ENCODE measurements at places on chromosomes 5 and 9. TPM values are rescaled to one million over a fixed set of nuclear protein-coding genes. Genes with fewer than 3 reads are reported as not detected.

Gene SLC4A9
- not detected for total RNA-seq

- ATAC-seq = no peak
Observed at GRCh38 chr9:135136481-135136880, 49.0 kb downstream of the OLFM1 start.

DNA sequence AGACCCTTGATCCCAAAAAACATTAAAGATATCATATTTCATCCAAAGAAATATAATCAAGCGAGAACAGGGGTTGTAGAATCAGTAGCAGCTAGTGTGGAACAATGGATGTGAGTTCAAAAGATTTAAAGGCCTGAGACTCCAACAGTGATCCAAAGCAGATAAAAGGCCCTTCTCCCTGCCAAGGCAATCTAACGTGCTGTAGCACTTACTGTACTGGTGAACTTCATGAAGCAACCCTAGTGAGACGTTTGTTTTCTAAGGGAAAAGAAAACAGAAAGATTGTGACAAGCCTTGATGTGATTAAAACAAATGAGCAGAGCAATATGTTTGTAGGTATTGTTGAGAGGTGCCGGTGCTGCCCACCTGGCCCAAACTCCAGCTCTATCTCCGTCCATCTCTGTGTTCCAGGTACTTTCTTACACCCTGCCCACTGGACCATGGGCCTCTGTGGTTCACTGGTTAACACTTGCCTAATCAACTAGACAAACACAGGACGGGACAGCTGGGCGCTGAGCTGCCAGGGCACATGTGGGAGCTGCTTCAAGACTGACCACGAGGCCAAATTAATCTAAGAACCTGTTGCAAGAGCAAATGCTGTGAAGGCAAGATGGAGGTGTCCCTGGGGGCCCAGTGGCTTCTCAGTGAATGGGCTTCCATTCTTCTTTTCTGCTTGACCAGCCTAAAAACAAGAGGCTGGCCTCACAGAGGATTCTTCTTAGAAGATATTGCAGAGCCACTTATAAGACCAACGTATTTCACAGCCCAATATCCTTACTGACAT lies 265.5 kb downstream of the CWC27 start:
- no peak for ATAC-seq

DNA sequence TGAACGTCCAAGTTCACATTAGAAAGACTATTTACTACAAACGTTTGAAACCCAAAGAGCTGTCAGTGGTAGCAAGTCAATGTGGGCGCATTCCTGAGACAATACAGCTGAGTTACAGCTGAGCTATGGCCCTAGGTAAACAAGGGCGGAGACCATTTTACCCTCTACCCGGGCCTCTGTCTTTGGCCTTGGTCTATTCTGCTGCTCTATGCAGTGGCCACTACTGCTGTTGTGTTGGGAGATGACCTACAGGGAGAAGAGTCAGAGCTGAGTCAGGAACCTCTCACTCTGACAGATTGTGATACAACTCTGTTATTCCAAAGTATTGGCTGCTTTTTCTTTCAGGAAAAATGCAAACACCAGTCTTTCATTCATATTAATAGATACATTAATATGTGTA lies 700.6 kb downstream of the SEMA5A start:
- no peak for ATAC-seq

DNA sequence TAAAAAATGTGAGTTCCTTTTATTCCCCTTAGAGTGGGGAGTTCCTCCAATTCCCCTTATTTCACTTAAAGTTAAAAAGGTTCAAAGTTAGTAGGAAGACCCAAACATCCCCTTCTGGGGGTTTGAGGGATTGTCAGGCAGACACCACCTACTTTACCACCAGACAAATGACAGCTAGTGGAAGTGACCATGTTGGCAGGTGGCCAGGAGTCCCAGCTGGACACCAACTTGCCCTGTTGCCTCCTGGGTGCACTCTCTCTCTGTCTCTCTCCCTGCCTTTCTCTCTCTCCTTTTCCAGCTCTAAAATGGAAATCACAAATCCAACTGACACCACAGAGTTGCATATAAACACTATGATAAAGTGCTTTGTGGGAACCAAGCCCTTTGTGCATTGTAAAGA lies 307.7 kb upstream of the TLE4 start:
- ATAC-seq = no peak

DNA sequence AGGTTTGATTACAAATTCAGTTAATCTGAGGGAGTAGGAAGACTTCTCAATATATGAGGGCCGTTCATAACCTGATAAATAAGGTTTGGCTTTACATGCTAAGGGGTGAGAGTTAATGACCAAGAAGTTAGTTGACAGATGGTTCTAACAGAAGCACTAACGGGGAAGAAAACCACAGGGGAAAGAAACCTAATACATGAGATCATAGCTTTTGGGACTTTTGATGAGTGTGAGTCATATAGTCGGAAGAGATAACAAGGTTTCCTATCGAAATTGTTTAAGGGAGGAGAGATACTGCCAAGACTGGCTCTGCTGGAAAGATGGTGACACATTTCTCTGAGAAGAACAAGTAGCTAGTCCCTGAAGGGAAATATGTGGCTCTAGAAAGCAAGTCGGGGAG lies 140.1 kb downstream of the COX7C start:
- ATAC-seq = no peak

All from gastroesophageal sphincter (tissue), 4 donors.